ENCODE measurements at places on chromosomes 1 and 21.

DNA sequence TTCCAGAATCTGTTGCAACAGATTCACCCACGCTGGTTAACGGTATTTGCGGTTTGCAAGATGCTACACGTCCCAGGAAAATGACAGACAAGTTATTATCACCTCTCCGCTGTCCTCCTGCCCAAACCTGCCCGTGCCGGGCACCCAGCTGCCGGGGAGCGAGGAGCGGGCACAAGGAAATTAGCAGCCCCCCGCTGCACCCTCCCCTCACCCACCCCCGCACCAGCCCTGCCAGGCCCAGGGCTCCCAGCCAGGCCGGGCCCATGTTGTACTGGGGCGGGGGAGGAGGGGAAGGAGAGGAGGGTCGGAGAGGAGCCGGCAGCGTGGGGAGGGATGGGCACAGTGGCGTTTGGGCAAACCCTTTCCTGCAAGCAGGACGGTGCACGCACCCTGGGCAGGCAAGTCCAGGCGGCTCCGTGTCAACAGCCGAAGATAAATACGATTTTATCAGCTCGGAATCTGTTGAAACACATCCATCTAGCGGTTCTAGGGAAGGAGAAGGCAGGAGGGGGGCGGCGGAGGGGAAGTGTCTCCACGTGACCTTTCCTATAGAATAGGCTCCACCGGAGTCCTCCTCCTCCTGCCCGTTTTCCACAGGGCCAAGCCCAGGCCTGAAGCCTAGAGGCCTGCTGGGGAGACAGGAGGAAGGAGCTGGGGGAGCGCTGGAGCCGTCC lies 35.1 kb upstream of the CCDC27 start:
- DNase-seq, result no peak

GRCh38 chr1:12491656-12492055 lies 126.4 kb downstream of the DHRS3 start:
- DNase-seq, result no peak

DNA sequence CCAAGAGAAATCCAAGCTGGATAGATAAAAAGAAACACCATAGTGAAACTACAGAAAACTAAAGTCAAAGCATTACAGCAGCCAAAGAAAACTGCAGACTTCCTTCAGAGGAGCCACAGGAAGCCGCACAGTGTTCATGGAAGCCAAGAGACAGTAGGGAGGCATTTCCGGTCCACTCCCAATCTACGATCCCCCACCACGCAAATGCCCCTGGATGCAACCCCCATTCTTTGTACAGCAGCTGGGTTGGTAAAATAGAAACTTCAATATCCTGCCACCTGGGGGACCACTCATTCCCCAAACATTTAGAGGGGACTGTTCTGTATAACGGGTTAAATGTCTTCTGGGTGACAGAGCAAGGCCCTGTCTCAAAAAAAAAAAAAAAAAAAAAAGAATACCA lies 43.9 kb upstream of the TSPEAR start:
- DNase-seq, result no peak

GRCh38 chr1:216766633-216767327 lies 43.6 kb upstream of the ESRRG start:
- DNase-seq, result no peak

DNA sequence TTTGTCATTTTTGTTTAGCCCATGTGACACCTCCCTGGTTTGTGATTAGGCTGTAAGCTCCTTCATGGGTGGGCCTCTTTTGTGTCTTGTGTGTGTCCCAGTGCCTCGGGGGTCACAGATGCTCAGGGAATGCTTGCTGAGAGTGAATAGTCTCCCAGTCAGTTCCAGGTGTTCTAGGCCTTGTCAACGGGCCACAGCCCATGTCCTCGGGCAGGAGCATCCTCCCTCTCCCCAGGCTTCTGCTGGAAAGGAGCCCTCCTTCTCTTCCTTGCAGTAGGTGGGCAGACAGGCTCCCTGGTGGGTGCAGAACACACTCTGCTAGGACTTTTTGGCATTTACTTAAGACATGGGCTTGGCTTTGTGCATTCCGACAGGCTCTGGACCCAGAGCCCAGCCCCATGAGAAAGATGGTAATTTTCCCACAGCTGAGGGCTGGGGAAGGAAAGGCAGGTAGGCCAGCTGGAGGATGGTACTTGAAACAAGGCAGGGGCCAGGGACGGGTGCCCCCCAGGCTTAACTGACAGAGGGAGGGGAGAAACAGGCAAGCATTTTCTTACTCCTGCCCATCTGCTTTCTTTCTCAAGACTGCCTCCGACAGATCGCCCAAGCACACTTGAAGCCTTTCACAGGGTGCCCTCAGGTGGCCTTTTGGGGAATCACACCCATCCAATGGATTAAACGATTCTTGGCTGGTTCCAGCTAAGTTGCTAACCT lies 7.1 kb upstream of the CPLANE2 start:
- DNase-seq, result peak; percentile 71

DNA sequence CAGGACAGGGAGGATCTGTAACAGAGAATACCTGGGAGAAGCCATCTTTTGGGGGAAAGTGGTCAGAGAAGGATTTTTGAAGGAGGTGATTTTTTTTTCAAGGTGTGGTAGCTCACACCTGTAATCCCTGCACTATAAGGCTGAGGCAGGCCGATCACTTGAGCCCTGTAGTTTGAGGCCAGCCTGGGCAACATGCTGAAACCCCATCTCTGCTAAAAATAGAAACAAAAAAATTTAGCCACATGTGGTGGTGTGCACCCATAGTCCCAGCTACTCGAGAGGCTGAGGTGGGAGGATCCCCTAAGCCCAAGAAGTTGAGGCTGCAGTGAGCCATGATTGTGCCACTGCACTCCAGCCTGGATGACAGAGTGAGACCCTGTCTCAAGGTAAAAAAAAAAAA lies 67.4 kb upstream of the ARTN start:
- no peak for DNase-seq

GRCh38 chr1:230636575-230637148 lies 5.6 kb upstream of the COG2 start:
- no peak for DNase-seq

GRCh38 chr1:152162792-152163463 lies 3.9 kb upstream of the RPTN start:
- no peak for DNase-seq

- DNase-seq, result no peak
These were observed 49.0 kb upstream of the ETS2 start for GRCh38 chr21:38756746-38757145.

DNA sequence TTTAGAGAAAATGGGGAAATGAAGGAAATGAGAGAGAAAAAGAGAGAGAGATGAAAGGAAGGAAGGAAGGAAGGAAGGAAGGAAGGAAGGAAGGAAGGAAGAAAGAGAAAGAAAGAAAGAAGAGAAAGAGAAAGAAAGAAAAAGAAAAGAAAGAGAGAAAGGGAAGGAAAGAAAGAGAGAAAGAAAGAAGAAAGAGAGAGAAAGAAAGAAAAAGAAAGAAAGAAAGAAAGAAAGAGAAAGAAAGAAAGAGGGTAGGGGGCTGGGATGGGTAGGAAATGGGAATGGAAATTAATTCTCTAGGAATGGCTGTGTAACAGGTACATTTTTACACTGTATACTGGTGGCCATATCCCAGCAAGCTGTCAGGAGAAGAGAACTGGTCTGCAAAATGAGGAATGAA lies 4.3 kb upstream of the SH2D1B start:
- DNase-seq, result no peak

DNA sequence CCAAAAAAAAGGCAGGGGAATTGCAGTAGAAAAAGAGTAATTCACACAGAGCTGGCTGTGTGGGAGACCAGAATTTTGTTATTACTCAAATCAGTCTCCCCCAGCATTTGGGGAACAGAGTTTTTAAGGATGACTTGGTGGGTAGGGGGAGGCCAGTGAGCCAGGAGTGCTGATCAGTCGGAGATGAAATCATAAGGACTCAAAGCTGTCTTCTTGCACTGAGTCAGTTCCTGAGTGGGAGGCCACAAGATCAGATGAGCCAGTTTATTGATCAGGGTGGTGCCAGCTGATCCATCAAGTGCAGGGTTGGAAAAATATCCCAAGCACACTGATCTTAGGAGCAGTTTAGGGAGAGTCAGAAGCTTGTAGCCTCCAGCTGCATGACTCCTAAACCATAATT lies 23.7 kb upstream of the EDARADD start:
- DNase-seq, result no peak

DNA sequence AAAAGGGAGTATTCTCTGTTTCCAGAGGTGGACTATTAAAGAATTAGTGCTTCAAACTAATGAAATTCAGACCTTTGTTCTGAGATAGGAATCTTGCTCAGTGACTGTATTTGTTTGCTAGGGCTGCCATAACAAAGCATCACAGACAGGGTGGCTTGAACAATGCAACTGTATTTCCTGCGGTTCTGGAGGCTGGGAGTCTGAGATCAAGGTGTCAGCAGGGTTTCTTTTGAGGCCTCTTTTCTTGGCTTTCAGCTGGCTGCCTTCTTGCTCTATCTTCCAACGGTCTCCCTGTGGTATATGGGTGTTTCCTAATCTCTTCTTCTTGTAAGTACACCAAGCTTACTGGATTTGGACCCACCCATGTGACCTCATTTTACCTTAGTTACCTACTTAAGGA lies 264.6 kb upstream of the PROX1 start:
- DNase-seq, result no peak

- no peak for DNase-seq
These were observed 67.9 kb downstream of the NOS1AP start for GRCh38 chr1:162137179-162137960.

DNA sequence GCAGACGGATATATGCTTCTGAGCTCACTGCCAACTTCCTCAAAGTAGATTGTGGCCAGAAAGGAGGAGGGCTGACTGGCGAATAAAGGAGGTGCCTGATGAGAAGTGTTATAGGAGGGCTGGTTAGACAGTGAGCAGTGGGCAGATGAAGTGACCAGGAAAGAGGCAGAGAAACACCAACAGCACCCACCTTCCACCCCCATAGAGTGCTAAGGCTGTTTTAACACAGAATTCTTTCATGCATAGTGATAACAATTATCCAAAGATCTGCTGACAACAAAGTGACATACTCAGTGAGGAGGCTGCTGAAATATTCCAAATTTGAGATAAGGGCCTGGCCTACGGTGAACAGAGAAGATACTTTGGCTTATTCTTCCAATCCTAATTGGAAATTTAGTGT lies 21.2 kb upstream of the MTR start:
- no peak for DNase-seq

GRCh38 chr1:78678324-78678723 lies 28.7 kb downstream of the IFI44 start:
- DNase-seq, result no peak

DNA sequence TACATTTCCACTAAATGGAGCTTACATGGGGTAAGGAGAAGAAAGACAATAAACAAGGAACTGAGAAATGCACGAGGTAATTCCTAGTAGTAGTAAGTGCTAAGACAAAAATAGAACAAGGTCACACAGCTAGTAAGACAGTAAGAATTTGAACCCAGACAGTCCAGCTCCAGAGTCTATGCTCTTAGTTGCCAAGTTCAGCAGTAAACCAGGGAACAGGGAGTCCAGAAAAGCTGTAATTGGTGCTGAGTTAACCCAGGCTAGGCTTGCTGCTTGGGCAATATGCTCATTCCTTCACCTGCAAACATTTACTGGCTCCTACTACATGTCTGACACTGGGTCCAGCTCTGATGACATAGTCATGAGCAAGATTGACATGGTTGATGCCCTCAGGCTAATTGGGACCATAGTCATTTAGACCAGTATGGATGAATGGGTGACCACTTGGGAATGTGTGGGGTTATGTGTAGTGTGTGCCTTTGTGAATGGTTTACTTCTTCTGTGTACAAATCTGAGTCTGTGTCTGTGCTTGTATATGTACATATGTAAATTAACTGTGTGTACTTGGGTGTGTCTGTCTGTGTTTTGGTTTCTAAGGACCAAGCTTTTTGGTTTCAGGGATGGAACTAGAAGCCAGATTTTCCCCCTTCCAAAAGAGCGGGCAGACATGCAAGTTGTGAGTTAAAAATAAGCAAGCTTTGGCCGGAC lies 2.0 kb downstream of the GPX7 start:
- DNase-seq, result no peak

- DNase-seq, result no peak
These were observed 158.7 kb downstream of the NCAM2 start for GRCh38 chr21:21156957-21157356.

DNA sequence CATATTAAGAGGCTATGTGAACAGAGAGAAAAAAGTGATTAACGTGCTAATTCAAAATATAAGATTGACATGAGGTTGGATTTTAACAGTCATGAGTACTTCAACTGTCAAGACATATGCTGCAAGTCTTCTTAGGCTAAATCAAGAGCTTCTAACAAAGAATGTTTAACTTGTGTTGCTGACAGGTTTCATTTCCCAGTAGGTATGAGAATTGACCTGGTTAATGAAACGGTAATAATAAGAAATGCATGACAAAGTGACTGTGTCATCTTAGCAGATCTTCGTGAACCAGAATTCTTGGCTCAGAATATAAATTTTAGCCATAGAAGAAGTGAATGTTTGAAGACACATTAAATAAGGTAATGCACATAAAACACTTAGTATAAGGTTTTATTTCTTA lies 132.6 kb upstream of the PTGFR start:
- DNase-seq, result no peak

DNA sequence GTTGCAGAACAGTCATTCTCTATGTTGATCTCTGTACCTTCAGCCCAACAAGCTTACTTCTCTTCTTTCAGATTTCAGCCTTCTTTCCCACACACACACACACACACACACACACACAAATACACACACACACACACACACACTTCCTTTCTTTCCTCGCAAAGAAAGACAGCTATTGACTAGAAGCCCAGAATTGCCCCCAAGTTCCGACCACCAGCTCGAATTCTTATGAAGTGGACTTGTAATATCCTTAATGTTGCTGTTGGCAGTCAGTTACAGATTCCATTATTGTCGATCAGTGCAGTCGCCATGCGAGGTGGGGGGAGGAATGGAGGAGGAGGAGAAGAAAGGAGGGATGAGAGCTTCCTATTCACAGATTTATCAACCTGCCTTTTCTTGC lies 125.5 kb downstream of the CLEC20A start:
- peak; percentile 39 for DNase-seq

DNA sequence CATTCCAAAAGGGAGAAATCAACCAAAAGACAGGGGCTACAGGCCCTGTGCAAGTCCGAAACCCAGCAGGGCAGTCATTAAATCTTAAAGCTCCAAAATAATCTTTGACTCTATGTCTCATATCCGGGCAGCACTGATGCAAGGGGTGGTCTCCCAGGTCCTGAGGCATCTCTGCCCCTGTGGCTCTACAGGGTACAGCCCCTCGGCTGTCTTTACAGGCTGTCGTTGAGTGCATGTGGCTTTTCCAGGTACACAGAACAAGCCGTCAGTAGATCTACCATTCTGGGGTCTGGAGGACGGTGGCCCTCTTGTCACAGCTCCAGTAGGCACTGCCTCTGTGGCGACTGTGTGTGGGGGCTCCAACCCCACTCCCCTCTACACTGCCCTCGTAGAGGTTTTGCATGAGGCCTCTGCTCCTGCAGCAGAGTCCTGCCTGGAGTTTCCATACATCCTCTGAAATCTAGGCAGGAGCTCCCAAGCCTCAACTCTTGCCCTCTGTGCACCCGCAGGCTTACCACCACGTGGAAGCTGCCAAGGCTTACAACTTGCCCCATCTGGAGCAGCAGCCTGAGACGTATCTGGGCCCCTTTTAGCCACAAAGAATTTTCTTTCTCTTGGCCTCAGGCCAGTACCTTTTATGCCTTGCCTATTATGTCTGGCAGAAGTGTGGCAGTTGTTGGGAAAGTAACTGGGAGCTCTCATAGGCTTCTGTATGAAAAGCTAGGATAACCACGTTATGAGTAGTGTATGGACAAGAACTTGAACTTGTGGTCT lies 52.5 kb downstream of the POU2F1 start:
- no peak for DNase-seq

Data from left renal pelvis (tissue), 4 donors.